Naive thymus-derived CD4-positive, alpha-beta T cell (primary cell): ENCODE measurements at places on chromosomes 7 and 10. TPM values are rescaled to one million over a fixed set of nuclear protein-coding genes. Genes with fewer than 3 reads are reported as not detected.

- no peak for DNase-seq
- H3K27me3 ChIP-seq, result no peaks in the 10 kb centered on the region
- H3K36me3 ChIP-seq, result no peaks in the 10 kb centered on the region
- no peak overlapping the region for H3K4me3 ChIP-seq
- H3K4me1 ChIP-seq, result no peaks in the 10 kb centered on the region
These were observed 112.5 kb downstream of the EGFR start for GRCh38 chr7:55131142-55131929.

PRF1 gene
- polyA plus RNA-seq, result 27.6 TPM

CYP3A5 gene
- 0.69 TPM for polyA plus RNA-seq

- no peaks in the 10 kb centered on the region for H3K4me1 ChIP-seq
- DNase-seq, result no peak
- H3K4me3 ChIP-seq, result no peak overlapping the region
These were observed 516.3 kb upstream of the TEX47 start for GRCh38 chr7:89311886-89312285.

CDK6 gene
- polyA plus RNA-seq, result 36.8 TPM

GRCh38 chr7:136275794-136276193, 298.6 kb upstream of the MTPN start:
- H3K4me1 ChIP-seq, result no peaks in the 10 kb centered on the region
- DNase-seq, result no peak

GRCh38 chr7:16951483-16952080, 69.8 kb upstream of the AGR3 start:
- H3K27me3 ChIP-seq, result no peaks in the 10 kb centered on the region
- no peaks in the 10 kb centered on the region for H3K4me1 ChIP-seq
- H3K27ac ChIP-seq, result no peak overlapping the region

POM121L12 gene
- polyA plus RNA-seq, result not detected

DGKI gene
- polyA plus RNA-seq, result not detected

ARHGEF35 gene
- 2.1 TPM for polyA plus RNA-seq

SUN3 gene
- polyA plus RNA-seq, result not detected

GRCh38 chr10:122113945-122114747, 125.2 kb downstream of the TACC2 start:
- H3K36me3 ChIP-seq, result no peaks in the 10 kb centered on the region
- no peaks in the 10 kb centered on the region for H3K4me1 ChIP-seq
- H3K27me3 ChIP-seq, result no peaks in the 10 kb centered on the region
- no peak for DNase-seq
- no peak overlapping the region for H3K27ac ChIP-seq
- no peak overlapping the region for H3K4me3 ChIP-seq

DNA sequence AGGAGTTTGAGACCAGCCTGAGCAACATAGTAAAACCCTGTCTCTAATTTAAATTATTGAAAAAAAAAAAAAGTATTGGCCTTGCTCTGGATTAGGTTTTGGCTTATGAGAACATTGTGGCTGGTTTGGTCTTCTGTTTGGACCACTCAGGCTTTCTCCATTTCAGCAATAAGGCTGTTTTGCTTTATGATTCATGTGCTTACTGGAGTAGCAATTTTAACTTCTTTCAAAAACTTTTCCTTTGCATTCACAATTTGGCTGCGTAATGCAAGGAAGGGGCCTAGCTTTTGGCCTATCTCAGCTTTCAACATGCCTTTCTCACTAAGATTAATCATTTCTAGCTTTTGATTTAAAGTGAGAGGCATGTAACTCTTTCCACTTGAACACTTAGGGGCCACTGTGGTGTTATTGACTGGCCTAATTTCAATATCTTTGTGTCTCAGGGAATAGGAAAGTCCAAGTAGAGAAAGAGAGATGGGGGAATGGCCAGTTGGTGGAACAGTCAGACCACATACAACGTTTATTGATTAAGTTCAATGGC, 38.0 kb upstream of the SRPK2 start:
- H3K4me1 ChIP-seq, result no peaks in the 10 kb centered on the region
- DNase-seq, result no peak
- no peaks in the 10 kb centered on the region for H3K36me3 ChIP-seq
- H3K27me3 ChIP-seq, result no peaks in the 10 kb centered on the region

- peak; percentile 23 for DNase-seq
- no peak overlapping the region for H3K4me3 ChIP-seq
- no peaks in the 10 kb centered on the region for H3K36me3 ChIP-seq
- H3K4me1 ChIP-seq, result no peaks in the 10 kb centered on the region
- no peak overlapping the region for H3K27ac ChIP-seq
- H3K27me3 ChIP-seq, result no peaks in the 10 kb centered on the region
These were observed 21.4 kb downstream of the ZKSCAN5 start for GRCh38 chr7:99525713-99526440.

DNA sequence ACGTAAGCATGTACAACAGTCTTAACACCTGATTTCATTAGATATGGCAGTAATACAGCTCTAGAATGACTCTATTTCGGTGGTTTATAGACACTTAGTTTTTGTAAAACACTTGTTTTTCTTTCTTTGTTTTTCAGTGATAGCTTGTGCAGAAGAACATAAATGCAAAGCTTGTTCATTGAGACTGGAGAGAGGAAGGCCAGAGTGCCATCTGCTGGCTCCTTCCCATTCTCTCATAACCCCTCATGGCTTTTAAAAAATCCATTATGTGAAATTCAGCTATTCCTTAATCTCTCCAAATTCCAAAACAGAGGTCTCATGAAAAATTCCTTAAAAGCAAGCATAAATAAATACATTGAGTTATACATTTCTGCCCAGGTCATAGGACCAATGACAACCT, 76.3 kb downstream of the CACNB2 start:
- no peaks in the 10 kb centered on the region for H3K27me3 ChIP-seq
- H3K36me3 ChIP-seq, result no peaks in the 10 kb centered on the region
- DNase-seq, result no peak
- H3K27ac ChIP-seq, result no peak overlapping the region

LRIT1 gene
- not detected for polyA plus RNA-seq

GLI3 gene
- 0.54 TPM for polyA plus RNA-seq

DNA sequence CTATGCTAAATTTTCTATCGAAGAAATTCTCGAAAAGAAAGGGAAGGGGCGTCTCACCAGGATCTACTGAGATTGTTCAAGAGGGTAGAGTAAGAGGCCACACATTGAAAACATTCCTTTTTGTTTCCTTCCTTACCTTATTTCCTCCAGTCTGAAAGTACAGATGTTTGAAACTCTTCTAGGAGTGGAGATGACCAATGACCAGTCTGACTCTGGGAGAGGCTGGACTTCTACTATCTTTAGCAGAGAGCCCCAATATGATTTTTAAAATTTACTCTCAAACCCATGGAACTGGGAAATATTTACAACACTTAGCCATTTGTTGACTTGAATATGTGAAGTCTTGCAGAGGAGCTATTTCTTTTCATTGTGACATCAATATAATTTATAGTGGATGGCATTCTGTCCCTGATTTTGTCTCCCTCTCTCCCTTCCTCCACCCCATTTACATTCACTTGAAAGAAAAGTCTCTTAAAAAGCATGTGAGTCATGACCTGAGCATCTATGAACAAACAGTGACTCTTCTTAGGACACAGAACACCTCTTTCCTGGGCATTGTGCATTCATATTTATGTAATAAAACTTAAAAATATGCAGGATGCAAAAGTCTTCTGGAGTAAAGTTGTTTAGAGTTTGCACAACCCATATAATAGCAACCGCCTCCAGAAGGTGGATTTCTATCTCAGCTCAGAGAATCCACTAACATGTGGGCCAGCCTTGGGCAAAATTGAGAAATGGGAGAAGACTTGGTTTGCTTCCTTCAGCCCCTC, 31.2 kb upstream of the BMPER start:
- no peaks in the 10 kb centered on the region for H3K27me3 ChIP-seq
- no peak overlapping the region for H3K27ac ChIP-seq
- H3K36me3 ChIP-seq, result no peaks in the 10 kb centered on the region
- no peak overlapping the region for H3K4me3 ChIP-seq
- H3K4me1 ChIP-seq, result no peaks in the 10 kb centered on the region

GRCh38 chr7:159023746-159024145, 120.9 kb downstream of the VIPR2 start:
- no peaks in the 10 kb centered on the region for H3K36me3 ChIP-seq
- DNase-seq, result no peak
- no peaks in the 10 kb centered on the region for H3K27me3 ChIP-seq
- H3K27ac ChIP-seq, result no peak overlapping the region
